Diencephalon (tissue), 1 donor: ENCODE measurements at places on chromosomes 7 and 10. TPM values are rescaled to one million over a fixed set of nuclear protein-coding genes. Genes with fewer than 3 reads are reported as not detected.

Gene HOGA1
- 2.5 TPM for total RNA-seq

Gene WNT8B
- total RNA-seq = 0.69 TPM

Gene PDK4
- total RNA-seq = 8.3 TPM

Gene ZNF862
- 14.8 TPM for total RNA-seq

Gene TET1
- total RNA-seq = 33.7 TPM

Gene ZNF365
- total RNA-seq = 19.8 TPM

Gene MLXIPL
- total RNA-seq = 0.69 TPM

Gene METTL27
- total RNA-seq = 0.46 TPM

Gene CALML3
- total RNA-seq = 0.69 TPM

Gene FFAR4
- total RNA-seq = 1.2 TPM

Gene MBL2
- not detected for total RNA-seq

Gene NKX1-2
- 1.8 TPM for total RNA-seq

Gene TCAF2
- total RNA-seq = 0.92 TPM

Gene LDB1
- total RNA-seq = 63.4 TPM

Gene CLDN15
- 4.2 TPM for total RNA-seq

Gene CRHR2
- 1.6 TPM for total RNA-seq
